BE2C (cell line): ENCODE measurements at places on chromosomes 3 and 15.
A peak's percentile ranks its signal among the peaks of the same experiment; 100 is the strongest.

GRCh38 chr3:157494581-157495281 lies 8.5 kb downstream of the VEPH1 start:
- DNase-seq: no peak

- DNase-seq: no peak
Measured at GRCh38 chr3:183650554-183650953, 15.1 kb downstream of the KLHL24 start.

DNA sequence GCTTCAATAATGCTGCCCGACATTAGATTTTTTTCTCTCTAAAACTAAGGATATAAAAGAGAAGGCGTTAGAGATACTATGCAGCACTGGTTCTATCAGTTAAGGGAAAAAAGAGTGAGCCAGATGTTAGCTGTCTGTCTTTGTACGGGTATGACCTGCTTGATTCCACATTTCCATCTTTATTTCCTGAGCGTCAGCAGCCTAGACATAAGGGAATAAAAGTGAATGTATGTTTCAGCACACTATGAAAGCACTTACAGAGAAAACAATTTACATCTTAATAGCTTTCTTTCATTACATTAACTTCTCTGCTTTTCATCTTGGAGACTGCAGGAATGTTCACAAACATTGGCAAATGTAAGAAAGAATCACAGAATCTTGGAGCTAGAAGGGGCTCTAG lies 319.3 kb downstream of the CTNNB1 start:
- DNase-seq: no peak

- no peak for DNase-seq
Measured at GRCh38 chr15:61171209-61171608, 57.9 kb downstream of the RORA start.

DNA sequence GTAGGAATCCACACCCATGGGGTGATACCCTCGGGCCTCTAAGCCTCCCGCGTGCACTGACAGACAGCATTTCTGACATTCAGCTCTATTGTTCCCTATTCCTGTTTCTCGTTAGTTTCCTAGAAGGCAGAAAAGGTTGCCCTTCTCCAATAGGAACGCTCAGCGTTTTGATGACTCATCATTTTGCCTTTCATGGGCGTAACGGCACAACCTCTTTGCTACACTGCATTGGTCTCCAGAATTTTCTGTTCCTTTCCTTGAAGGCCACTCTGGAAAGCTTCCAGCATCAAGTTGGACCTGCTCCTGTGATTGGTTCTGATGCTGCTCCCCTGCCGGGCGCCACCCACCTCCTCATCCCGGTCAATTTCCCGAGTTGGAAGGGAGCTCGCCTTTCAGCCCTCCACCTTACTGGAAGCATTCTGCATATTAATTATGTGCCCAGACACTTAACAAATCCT lies 13.0 kb upstream of the TNK2 start:
- no peak for DNase-seq

DNA sequence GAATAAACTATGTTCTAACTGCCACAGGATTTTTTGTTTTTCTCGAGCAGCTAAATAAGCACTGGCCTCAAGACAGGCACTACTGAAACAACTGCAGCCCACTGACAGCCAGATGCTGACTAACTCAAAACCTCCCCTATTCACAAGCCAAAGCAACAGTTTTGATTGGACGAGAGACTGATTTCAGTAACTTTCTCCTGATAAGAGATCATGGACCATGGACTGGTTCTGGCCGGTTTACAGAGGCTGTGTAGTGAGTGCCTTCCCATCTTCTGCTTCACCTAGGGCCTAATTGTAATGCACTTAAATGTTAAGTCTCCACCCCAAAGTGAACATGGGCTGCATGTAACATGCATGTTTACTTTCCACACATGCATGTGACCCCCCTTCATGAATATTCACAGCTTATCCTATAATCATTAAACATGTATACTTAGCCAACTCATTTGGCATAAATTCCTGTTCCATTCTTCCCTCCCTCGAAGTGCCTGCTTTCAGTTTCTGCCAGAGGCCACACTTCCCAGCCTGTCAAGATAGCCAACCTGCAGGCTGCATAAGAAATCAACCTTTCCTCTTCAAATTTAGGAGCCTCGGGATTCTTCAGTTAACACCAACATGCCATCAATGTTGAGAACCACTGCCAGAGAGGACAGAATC lies 108.2 kb downstream of the ULK4 start:
- no peak for DNase-seq

DNA sequence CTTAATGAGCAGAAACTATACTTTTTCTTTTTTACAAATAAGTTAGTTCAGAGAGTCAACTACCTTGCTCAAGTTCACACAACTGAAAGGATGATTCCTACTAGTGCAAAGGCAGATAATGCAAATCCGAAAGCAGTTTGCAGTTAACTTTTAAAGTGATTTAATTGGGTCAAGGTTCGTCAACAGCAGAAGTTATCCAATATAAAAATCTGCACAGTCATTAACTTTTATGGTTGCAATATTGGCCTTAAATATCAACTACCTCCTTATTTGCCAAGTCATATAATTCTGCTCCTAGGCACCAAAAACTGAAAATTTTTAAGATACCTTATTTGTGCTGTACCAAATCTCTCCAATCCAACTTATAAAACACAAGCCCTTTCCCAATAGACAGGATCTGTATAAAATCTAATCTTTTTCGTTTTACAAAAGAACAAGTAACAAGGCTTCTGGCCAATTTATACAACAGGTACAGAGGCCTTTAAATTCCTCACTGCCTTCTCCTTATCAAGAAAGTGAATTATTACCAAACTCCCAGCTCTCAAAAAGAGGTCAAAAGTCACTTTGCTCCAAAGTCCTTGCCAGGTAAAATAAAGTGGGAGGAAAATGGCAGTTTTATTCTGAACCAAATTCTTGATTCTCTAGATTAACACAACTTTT lies 416.6 kb upstream of the NECTIN3 start:
- no peak for DNase-seq

DNA sequence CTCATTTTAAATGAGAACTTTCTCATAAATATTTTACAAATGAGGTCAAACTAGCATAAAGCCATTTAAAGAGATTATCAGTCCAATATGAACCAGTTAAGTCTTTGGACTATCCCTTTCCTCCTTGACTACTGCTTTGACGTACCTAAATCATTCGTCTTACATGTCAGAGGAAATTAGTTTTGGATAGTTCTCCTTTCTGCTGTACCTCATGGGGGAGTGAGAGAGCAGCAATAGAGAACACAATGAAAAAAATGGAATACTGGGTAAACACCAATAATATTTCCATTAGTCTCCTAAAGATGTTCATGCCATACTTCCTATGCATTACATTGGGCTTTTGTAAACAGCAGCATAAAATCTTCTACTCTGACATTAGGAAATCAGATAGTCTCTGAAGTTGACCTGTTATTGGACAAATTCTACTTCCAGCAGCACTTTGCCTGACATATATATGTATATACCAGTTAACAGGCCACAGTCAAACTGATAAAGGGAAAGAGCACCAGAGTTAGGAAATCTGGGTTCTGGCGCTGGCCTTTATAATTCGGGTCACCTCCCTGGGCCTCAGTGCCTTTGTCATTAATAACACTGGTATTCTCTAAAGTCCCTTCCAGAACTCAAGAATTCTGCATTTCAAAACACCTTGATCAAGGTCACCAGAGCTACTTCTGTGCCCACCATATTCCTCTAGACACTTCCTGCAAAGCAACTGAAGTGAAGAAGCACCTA lies 26.8 kb downstream of the TIMMDC1 start:
- no peak for DNase-seq

DNA sequence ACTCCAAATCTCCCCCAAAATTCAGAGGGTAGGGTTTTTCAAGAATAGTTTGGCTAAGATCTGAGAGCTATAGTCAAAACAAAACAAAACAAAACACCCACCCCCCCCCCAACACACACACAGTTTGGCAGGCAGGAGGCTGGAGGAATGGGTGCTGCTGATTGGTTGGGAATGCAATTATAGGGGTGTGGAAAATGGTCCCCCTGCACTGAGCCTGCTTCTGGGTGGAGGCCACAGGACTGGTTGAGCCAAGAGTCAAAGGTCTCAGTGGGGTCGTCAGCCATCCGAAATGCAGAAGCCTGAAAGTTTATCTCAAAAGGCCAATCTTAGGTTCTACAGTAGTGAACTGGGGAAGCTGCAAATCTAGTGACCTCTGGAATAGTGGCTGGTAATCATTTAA lies 2.5 kb upstream of the HACD2 start:
- no peak for DNase-seq

- no peak for DNase-seq
Measured at GRCh38 chr15:22917556-22917955, 62.6 kb downstream of the CYFIP1 start.

GRCh38 chr3:52650439-52650838 lies 35.3 kb downstream of the PBRM1 start:
- no peak for DNase-seq

GRCh38 chr15:71180986-71181853 lies 65.9 kb downstream of the THSD4 start:
- no peak for DNase-seq

- no peak for DNase-seq
Measured at GRCh38 chr3:194584320-194584776, 48.9 kb downstream of the TMEM44 start.

DNA sequence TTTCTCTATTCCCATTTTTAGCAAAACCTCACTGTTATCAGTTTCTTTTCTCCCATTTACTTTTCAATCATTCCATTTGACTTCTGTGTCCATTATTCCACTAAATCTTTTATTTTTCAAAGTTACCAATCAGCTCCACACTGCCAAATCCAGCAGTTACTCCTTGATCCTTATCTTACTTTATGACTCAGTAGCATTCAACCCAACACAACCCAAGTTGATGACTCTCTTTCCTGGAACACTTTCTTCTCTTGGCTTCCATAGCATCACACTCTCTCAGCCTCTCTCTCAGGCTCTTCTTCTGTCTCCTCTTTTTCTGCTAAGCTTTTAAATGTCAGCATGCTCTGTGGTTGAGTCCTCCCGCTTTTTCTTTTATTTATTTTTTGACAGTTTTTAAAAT lies 36.3 kb downstream of the RASGRP1 start:
- DNase-seq: no peak

- DNase-seq: no peak
Measured at GRCh38 chr3:81277853-81278252, 483.6 kb downstream of the GBE1 start.

- DNase-seq: no peak
Measured at GRCh38 chr15:91345736-91346135, 245.7 kb downstream of the SV2B start.

GRCh38 chr3:80836395-80836794 lies 925.0 kb downstream of the GBE1 start:
- no peak for DNase-seq

DNA sequence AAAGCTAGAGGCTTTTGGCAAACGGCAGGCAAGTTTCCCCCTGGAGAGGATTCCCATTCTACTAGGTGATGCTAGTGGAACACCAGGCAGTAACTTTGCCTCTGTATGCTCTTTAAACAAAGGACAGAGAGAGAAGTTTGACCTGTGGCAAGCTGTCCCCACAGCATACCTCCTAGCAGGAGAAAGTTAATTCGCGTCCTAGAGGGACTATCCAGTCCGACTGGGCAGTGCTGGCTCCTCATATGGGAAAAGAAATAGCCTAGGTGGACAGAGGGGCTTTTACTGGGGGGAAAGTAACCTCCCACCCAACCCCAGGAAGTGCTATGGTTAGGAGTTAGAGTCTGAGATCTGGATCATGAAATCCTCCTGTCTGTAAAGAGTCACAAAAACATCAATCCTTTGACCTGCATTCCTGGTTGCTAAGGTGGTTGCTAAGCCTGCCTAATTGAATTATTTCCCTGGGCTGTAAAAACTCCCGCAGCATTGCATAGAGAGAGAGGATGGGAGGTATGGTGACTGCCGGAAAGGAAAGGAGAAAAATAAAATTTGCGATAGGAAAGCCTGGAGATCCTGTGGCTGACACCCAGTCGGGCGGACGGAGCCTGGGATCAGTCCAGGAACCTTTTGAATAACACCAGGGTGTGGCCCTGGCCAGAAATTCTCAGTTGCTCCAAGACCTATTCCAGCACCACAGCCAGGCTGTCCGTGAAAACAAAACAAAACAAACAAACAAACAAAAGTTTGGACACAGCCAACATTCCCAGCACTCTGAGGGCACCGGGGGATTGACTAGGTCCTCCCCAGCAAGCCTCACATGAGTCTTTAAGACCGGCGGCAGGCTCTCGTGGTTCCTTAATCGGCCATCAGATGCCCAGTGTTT lies 67.7 kb upstream of the ATP11B start:
- peak; percentile 43 for DNase-seq

- DNase-seq: no peak
Measured at GRCh38 chr3:178001670-178002101, 534.5 kb upstream of the KCNMB2 start.

GRCh38 chr15:75625542-75626347 lies at the start of gene SNUPN:
SNUPN (minus strand) TSS chr15:75625725; CDS start chr15:75621051, 4,674 bp downstream.
- DNase-seq: peak; percentile 94

DNA sequence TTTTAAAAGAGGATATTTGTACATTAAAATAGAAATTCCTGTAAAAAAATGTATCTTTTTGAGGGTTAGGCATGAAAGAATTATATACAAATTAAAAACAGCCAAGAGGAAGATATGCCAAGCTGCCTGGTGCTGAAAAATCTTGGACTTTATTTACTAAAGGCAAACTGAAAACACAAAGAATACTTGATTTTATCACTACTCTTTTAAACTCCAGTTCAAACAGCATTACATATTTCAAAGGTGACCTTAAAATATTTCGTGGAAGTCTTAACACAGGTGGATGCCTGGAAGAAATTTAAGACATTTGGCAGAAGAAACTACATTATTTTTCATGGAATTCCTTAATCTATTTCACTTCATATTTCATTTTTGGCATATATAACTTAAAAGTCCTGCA lies 101.1 kb upstream of the SLC2A2 start:
- DNase-seq: no peak

GRCh38 chr3:138469874-138470273 lies 35.5 kb downstream of the ESYT3 start:
- no peak for DNase-seq

- DNase-seq: no peak
Measured at GRCh38 chr15:42077689-42078088, 16.7 kb downstream of the PLA2G4D start.

DNA sequence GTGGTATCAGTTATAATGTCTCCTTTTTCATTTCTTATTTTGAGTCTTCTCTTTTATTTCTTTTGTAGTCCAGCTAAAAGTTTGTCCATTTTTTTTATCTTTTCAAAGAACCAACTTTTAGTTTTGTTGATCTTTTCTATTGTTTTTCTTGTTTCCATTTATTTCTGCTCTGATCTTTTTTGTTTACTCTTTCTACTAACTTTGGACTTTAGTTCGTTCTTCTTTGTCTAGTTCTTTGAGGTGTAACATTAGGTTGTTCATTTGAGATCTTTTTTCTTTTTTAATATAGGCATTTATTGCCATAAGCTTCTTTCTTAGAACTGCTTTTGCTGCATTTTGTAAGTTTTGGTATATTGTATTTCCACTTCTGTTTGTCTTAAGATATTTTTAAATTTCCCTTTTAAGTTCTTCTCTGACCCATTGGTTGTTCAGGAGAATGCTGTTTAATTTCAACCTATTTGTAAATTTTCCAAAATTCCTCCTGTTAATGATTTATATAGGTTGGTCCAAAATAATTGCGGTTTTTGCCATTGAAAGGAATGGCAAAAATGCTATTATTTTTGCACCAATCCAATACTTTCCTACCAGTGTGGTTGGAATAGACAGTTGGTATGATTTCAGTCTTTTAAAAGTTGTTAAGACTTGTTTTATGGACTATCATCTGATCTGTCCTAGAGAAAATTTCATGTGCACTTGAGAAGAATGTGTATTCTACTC lies 51.2 kb downstream of the KAT2B start:
- DNase-seq: no peak

GRCh38 chr3:8516047-8516661 lies 14.5 kb downstream of the LMCD1 start:
- DNase-seq: no peak

- no peak for DNase-seq
Measured at GRCh38 chr3:99950921-99951320, 133.3 kb downstream of the CMSS1 start.

- DNase-seq: no peak
Measured at GRCh38 chr3:111591555-111591954, 3.6 kb downstream of the ZBED2 start.
